ENCODE measurements at places on chromosomes 5 and 9.
A peak's percentile ranks its signal among the peaks of the same experiment; 100 is the strongest.

DNA sequence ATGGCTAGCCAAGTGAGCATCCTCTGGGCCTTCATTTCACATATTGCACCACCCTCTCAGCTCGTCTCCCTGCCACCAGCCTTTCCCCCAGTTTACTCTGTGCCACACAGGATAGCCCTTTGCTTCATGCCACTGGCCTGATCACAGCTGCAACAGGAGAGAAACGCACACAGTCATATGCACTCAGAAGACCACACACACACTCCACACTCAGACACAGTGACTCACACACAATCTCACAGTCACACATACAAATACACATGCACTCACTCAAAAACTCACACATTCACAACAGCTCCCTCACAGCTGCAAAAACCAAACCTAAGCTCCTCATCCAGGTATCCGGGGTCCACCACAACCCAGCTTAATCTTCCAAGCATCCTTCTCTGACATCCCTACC, 38.7 kb downstream of the TTC39B start:
- no peak for DNase-seq

DNA sequence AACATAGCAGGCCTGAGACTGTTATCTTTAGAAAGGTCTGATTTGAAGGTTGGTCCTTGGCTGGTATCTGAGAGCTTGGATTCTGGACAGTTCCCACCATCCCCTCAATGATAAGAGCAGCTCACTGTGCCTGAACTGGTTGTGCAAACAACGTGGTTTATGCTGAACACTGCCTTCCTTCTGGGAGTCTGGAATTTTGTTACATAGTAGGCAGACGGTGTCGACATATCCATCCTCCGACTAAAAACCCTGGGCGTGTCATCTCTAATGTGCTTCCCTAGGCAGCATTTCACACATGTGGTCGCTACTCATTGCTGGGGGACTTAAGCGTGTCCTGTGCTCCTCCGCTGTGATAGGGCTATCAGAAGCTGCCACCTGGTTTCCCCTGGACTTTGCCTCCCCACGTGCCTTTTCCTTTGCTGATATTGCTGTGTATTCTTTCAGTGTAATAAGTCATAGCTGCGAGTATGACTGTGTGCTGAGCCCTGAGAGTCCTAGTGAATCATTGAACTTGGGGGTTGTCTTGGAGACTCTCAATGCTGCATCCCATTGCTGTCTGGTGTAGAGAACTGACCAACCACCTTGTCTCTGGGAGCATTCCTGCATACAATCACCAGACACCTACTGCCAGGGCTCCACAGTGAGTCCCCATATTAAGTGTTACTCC, 119.1 kb upstream of the TBC1D2 start:
- peak; percentile 99 for DNase-seq

DNA sequence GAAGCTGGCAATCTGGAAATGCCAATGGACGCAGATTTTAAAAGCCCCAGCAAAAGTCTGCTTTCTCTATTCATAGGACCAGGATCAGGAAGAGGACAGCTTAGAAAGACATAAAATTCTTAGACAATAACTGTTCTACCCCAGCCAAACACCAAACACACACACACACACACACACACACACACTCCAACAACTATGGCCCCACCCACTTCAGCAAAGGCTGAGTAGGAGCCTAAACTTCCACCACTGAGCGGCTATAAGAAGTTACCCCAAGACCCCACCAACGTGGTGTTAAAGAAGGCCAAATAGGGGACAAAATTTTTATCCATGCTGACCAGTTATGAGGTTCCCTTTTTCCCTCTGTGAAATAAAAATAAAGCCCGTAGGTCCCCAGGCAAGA, 32.9 kb downstream of the ZMAT2 start:
- no peak for DNase-seq

DNA sequence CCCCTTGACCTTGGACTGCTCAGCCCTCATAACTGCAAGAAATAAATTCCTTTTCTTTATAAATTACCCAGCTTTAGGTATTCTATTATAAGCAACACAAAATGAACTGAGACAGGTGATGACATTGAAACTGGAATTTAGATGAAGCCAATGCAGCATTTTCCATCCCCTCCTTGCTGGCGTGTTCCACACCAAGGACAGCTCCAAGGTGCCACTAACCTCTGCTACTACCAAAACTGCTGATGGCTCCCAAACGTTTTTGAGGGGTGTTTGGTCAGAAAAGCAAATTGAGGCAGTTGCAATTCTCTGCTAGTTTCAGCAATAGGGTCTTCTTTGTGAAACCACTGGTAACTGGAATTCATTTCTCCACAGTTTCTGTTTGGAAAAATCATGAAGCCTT, 124.8 kb downstream of the DRD1 start:
- no peak for DNase-seq

DNA sequence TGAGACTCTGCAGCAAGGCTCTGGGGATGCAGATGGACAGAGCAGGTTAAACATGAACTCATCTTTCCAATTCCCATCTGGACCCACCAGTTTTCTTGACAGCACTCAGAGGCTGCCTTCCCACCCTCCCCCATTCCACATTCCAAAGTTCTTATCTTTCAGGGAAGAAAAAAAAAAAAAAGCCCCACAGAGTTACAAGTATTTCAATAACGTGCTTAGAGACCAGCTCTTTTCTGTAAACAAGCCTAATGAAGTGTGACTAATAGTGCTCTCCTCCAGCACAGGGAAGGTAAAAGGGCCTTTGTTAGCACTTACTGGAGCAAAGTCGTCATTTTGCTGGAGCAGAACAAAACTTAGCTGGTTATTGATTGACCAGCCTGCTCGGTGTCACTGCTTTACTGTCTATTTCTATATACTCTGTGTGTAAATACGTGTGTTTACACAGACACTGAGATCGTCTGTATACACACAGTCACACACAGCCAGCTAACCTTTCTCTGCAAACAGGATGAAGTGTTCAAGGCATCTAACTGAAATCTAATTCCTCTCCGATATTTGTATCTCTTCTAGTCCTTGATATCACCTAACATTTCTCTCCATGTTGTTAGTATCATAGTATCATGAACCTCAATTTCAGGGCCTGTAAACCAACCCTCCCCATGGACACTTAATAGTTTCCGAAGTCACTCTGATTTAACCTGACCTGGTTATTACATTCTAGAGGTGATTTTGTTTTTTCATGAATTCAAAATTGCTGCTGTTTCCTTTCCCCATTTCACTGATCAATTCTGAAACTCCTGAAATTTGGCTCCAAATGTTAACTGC, 84.9 kb downstream of the ZNF608 start:
- DNase-seq = peak; percentile 76

- DNase-seq = no peak
These were observed 803 bp downstream of the C9orf152 start for GRCh38 chr9:110207071-110207641.

DNA sequence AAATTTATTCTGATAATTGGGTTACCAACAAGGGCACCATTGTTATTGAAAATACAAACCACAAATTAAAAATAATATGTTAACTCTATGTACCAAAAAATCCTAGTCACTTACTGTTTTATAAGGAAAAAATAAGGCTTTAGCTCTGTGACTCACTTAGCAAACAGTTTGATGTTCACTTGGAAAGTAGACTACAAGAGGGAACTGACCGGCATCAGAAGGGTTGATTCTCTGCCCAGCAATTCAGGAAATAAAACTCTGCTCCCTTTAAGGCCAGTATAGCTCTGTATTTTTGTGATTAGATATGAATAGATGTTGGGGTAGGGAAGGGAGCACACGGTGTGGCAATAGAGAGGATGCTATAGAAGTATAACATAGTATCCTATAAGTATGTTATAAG, 671.3 kb downstream of the LRRC70 start:
- DNase-seq = no peak

- no peak for DNase-seq
These were observed 20.5 kb upstream of the PDCD1LG2 start for GRCh38 chr9:5489630-5490490.

- DNase-seq = no peak
These were observed 11.9 kb upstream of the SHISAL2B start for GRCh38 chr5:64678374-64678773.

- no peak for DNase-seq
These were observed 10.3 kb downstream of the B4GALT7 start for GRCh38 chr5:177610131-177610769.

- DNase-seq = peak; percentile 56
These were observed 6.6 kb downstream of the ANKDD1B start for GRCh38 chr5:75617736-75618352.

- no peak for DNase-seq
These were observed 78.4 kb downstream of the TMEM252 start for GRCh38 chr9:68462105-68462775.

DNA sequence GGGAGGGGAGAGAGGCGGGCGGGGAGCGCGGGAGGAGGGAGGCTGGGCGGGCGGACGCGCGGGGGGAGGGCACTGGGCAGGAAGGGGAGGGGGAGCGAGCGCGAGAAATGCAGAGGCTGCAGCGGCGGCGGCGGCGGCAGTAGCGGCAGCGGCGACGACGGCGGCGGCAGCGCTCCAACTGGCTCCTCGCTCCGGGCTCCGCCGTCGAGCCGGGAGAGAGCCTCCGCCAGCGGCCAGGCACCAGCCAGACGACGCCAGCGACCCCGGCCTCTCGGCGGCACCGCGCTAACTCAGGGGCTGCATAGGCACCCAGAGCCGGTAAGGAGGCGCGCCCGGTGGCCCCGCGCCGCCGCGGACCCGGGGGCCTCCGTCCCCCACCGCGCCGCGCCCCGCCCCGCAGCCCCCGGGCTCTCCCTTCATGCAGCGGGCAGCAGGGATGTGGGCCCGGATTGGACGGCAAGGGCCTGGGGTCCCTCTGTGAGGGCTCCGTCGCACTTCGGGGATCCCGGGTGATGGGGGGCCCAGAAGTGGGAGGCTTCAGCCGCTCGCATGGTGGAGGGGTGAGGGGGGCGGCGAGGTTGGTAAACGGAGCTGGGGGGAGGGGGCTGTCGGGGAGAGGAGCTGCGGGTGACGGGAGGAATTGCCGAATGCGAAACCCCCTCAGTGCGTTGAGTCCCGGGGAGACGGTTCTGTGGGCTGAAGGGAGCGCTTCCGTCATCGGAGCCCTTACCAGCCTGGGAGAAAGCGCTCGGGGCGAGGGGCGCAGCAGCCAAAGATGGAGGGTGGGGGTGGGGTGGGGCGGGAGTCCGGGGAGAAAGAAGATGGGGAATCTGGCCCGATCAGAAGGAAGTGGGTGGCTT, at the start of gene BASP1:
Gene BASP1, plus strand, starts transcription at position 139 of the 860 bp plus-strand sequence. CDS start 57,586 bp downstream, outside the sequence.
- peak; percentile 84 for DNase-seq

GRCh38 chr5:122316656-122317055, 4.6 kb downstream of the SNCAIP start:
- DNase-seq = no peak

GRCh38 chr5:7856855-7857254, 5.9 kb upstream of the CFAP90 start:
- peak; percentile 64 for DNase-seq

DNA sequence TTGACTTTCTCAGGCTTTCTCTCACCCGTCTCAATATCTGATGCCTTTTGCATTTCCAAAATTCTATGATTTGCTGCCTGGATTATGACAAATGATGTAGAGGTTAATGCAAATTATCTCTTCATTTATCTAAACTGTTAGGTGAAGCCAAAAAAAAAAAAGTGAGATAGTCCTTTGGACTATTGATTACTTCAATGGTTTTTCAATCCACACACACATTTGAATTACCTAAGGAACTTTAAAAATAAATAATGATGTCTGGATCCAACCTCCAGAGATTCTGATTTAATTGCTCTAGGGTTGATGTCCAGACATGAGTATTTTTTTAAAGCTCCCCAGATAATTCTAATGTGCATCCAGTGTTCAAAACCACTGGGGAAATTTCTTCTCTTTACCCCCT, 379.4 kb downstream of the SPATA31D1 start:
- no peak for DNase-seq

DNA sequence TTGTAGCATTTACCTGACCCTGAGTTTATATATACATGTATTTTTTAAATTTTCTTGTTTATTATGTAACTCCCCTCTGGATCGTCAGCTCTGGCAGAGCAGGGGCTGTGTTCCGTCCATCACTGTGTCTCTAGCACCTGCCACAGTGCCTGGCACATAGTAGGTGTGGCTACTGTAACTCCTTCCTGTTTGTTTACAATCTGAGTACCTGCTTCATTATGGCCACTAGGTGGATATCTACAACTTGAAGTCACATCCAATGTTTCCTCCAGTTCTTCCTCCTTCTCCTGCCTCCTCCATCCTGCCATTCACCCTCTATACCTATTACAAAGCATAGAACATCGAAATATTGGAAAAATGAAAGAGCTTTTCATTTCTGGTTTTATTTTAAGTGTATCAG, 14.2 kb upstream of the PPP1R2B start:
- DNase-seq = no peak

- no peak for DNase-seq
These were observed 115.5 kb upstream of the ACTBL2 start for GRCh38 chr5:57598097-57598496.

DNA sequence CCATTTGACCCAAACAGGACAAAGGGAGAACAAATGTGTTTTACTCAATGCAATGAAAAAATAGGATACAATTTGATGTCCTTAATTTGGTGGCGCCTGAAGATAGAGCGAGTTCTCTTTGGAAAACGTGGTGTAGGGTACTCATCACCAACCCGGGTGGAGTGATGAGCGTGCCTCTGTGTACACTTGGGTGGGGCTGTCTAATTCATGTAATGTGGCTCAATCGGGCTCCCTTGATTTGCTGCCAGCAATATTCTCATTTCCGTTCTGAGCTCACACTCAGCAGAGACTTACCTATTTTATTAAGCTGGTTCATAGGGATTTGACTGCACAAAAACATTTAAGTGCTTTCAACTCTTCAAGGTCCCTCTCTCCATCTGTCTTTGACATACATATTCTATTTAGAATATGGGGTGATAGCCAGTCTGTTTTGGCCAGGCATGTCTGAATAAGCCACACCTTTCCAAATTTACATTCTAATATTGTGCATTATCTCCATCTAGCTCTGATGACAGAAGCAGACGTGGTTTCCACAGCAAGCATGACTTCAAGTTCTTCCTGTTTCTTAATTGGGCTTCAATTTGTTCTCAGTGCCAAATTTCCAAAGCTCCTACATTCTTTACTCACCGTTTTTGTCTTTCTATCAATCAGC, 162.5 kb downstream of the IRX2 start:
- no peak for DNase-seq

- no peak for DNase-seq
These were observed 9.6 kb downstream of the GMCL2 start for GRCh38 chr5:178177569-178177968.

- DNase-seq = no peak
These were observed 10.4 kb upstream of the FIBCD1 start for GRCh38 chr9:130949188-130950038.

- no peak for DNase-seq
These were observed 41.7 kb downstream of the ECPAS start for GRCh38 chr9:111442360-111443027.

- DNase-seq = no peak
These were observed 449.9 kb upstream of the PIK3R1 start for GRCh38 chr5:67765697-67766096.

GRCh38 chr5:159877894-159878448, 38.3 kb upstream of the ADRA1B start:
- DNase-seq = peak; percentile 80

GRCh38 chr9:82670000-82670399, 392.9 kb downstream of the RASEF start:
- DNase-seq = no peak

GRCh38 chr5:37808945-37809344, 30.9 kb downstream of the GDNF start:
- no peak for DNase-seq
